ENCODE measurements at places on chromosomes 5 and 9.

DNA sequence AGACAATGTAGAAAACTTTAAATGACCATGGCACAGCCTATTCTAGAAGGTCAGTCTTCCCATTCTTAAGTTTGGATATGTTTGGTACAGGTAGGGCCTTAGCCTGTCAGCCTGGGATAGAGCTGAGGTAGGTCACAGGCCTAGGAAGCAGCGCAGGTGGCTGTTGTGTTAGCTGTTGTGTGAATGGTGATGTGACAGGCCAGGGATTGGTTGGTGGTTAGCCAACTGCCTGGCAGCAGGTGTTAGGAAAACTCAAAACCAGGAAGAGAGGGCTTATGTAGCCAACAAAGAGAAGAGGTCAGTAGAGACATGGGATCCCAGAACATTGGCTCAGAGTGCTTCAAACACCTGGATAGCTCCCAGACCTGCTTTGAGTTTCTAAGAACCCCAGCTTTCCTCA is 84.2 kb downstream of the FBXO38 start:
- no peak for DNase-seq

DNA sequence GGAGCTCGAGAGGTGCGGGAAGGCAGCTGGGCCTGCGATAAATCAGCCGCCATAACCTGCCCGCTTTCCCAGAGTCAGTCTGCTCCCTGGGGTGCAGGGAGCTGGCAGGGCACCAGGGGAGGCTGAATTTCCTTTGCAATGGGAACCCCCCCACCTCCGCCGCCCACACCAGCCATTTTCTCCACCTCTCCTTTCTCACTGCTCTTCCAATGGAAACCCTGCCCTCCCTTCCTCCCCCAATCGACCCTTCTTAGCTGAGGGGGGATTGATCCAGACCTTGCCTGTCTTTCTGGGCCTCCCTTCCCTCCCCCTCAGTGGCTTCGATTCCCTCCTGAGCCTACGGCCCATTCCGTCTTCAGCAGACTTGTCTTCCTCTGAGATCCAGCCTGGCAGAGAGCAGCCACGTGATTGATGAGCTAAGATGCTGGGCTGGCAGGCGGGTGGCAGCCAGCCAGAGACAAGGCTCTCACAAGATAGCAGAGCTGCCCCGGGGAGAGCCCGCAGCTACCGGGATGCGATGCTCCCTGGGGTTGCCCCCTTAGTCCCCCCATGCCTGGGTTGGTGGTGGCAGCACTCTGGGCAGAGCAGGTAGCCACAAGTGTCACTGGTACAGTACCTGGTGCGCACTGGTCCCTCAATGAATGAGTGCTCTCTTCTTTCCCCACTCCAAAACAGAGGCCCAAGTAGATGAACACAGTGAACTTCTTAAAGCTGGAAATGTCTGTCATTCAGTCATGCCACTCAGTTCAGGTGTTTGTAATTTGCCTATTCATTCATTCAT is 53.7 kb upstream of the FABP6 start:
- peak; percentile 40 for DNase-seq

DNA sequence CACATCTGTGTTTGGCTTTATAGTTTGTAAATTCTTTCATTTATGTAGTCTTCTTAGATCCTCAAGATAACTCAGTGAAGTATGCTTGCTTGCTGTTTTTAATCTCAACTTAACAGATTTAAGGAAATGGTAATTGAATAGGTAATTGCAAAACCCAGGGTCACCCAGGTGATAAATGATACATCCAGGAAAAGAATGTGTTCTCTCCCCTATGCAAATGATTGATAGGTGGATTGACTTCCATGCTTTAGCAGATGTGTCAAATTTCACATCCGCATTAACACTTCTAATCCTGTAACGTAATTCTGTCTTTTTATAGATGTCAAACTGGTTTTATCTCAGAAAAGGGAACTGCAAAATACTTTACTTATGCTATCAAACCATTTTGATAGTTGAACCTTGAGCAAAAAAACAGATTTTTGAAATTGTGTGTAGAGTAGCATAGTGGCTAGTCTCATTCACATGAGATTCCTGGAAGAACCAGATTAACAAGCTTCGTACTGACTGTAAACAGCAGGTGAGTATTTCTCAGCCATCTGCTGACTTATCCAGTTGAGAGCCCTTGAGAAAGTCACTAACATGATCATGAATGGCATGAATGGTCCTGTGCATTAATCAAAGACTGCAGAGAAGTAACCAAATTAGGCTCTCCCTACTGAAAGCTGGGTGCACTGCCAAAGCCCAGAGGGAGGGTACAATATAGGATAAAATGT is 86.7 kb upstream of the PAM start:
- no peak for DNase-seq

DNA sequence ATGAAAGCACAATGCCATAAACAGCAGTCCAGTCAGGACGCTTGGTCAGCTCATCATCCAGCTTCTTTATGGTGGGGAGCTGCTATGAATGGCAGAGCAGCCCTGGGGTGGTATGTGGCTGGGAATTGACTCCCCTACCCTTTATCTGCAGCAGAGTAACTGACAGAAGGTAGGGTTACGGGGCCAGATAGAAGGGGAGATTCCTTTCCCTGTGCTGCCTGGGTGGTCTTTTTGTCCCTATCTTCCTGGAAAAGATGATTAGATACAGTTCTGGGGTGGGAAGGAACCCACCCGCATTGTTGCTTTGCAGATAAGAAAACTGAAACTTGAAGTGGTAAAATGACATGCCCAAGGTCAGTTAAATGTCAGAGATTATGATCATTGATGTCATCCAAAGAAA is 405.5 kb downstream of the ARHGEF28 start:
- DNase-seq: no peak

DNA sequence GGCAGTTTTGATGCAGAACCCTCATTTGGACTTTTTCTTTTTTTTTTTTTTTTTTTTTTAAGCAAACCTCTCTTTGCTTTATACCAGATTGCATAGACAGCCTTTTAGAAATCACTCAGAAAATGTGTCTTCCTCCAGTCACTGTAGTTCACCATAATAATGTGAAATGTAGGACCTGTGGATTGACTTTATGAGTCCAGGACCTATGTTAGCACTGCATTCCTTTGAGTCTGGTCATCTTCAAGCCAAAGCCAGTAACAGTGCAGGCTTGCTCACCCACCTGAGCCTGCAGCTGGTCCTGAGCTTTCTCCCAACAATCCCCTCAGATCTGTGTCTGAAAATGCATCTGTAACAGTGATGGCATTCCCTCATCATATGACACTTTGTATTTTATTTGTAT is 110.7 kb upstream of the NFIL3 start:
- no peak for DNase-seq

- no peak for DNase-seq
Measured at GRCh38 chr5:2742921-2743679, 8.4 kb downstream of the IRX2 start.

GRCh38 chr5:58849921-58850667 is 267.2 kb downstream of the RAB3C start:
- peak; percentile 64 for DNase-seq

DNA sequence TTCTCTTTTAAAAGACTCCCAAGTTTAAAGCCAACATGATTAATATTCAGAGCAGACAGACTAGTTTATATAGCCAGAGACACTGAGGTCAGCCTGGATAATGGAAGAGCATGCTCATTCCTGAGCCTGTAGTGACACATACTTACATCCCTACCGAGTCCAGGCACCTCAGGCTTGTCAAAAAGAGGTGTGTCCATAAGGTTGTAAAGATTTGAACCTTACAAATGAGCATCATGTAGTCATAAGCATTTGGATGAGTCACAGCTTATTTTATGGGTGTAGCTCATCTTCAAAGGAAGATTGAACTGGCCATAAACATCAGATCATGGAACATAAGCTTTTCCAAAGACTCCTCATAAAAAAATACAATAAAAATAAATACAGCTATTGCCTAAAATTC is 333.5 kb downstream of the EFNA5 start:
- no peak for DNase-seq

DNA sequence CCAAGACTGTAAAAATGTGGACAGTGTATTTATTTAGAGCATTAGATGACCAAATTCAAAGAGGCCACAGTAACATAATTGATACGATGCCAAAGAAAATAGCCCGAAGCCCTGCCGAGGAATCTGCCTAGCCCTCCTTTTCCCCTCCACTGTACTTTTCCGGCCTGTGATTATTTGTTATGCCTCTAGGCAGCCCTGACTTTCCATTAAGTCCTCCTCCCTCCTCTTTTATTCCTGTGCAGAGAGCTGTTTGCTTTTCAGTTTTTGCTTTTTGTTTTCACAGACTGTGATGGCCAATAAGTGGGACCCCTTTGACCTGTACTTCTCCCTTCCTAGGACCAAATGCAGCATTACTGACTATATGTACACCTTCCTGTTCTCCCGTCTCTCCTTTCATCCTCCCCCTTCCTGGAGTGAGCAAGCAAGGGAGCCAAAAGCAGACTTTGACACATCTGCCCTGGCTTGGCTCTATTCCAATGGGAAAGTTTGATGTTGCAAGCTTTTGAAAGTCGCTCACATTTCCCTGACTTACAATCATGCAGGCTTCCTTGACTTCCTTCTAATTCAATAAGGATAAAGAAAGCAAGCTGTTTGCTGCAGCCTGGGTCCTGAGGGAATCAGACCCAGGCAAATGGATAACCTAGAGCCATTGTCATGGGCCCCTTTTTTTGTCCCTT is 76.1 kb downstream of the NREP start:
- peak; percentile 98 for DNase-seq

DNA sequence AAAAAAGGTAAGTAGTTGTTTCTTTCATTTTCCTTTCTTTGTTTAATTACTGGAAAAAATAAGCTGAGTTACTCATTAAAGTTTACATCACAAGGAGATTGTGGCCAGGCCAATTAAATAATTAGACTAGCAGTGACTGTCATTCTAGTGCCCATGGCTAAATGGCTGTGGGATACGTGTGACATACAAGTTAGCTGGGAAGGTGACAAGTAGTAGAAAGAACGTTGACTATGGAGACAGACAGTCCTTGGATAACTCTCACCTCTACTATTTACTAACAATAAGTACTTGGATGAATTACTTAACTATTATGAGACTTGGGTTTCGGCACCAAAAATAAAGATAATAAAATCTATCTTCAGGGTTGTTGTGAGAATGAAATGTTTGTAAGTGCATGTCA is 7.0 kb upstream of the LOX start:
- no peak for DNase-seq

DNA sequence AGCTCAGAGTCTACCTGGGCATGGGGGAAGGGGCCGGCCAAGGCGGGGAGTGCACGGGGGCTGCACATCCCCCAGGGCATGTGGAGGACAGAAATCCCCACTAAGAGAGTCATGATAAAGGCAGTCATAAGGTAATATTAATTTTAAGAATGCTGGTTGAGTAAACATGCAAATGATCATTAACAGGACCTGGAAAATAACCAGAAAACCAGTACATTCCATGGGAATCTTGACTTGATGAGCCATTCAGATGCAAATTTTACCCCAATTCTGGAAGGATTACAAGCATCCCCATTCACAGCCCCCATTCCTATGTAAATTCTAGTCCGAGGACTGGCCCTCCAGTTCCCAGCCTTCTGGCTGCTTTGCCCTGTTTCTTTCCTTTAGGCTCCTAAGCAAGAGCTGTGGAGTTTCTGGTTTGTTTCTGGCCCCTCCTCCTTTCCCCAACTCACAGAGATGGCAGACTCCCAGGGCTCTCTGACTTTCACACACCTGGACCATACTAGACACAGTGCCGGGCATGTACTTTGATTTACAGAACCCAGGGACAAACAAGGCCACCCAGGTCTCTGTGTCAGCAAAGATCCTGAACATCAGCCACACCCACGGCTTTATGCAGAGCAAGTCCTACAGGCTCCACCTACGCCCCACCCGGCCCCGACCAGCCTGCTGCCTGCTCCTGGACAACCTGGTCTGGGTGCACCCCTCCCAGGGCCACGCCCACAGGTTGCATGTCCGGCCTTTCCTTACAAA is 62.7 kb downstream of the SEMA4D start:
- no peak for DNase-seq

DNA sequence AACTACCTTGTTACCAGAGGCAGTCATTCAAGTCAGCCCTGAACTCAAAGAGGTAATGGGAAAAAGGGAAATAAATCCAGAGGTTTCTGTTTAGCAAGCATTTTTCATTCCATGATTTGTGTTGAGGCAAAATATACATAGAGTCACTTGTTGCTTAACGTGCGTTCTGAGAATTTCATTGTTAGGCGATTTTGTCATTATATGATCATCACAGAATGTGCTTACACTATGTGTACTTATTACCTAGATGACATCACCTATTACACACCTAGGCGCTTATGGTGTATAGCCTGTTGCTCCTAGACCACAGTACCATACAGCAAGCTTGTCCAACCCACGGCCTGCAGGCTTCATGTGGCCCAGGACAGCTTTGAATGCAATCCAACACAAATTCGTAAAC is 36.2 kb downstream of the NUP214 start:
- no peak for DNase-seq

DNA sequence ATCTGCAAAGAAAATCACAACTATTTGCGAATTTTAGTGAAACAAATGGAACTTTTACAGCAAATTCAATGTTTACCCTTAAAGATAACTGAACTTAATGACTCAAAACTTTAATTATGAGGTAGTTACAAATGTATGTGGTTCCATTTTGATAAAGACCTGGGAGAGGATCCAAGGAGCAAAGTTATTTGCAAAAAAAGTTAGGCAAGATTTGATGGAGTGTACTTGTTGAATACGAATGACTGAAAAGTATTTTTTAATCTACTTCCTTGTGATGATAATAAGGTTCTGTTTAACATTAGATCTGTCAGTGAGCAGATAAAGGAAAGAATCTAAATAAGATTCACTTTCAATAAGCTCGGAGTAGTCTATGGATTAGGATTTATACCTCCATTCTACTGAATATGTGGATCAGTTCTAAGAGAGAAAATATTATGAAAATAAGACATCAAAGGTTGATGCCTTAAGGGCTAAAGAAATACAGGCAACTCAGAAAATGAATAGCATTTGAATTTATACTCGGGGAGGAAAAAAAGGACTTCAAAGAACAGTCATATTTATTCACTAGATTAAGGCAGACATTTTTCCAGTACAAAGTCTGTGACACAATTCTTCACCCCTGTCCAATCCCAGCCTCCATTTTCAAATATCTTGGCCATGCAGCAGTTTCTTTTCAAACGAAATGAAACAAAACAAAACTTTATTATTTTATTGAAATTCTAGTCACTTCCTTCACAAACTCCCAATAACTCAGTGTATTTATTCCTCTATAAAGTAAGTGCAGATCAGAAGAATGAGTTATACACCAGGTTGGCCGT is 199.8 kb downstream of the PDE4D start:
- peak; percentile 73 for DNase-seq

GRCh38 chr5:96050273-96050880 is 88.7 kb upstream of the ELL2 start:
- DNase-seq: no peak

Data from fibroblast of pulmonary artery (primary cell).